ENCODE measurements at places on chromosomes 4 and X. TPM values are rescaled to one million over a fixed set of nuclear protein-coding genes. Genes with fewer than 3 reads are reported as not detected.

Gene ANTXR2
- 16.7 TPM for total RNA-seq

Gene GPC3
- 1.3 TPM for total RNA-seq

Gene PFKFB1
- not detected for total RNA-seq

Gene TMEM271
- total RNA-seq = not detected

Gene CITED1
- total RNA-seq = 1.3 TPM

Gene CLDN22
- total RNA-seq = not detected

Gene XG
- not detected for total RNA-seq

Gene CAMK2D
- total RNA-seq = 49.5 TPM

Gene ATP2B3
- total RNA-seq = not detected

Gene MUC7
- total RNA-seq = not detected

Gene ABRAXAS1
- 2.4 TPM for total RNA-seq

Gene TMPRSS11B
- not detected for total RNA-seq

Gene PAGE5
- total RNA-seq = not detected

Gene DCAF4L1
- 0.13 TPM for total RNA-seq

Gene SMAD1
- total RNA-seq = 7.7 TPM

Gene SYTL4
- 3.8 TPM for total RNA-seq

Gene PHEX
- total RNA-seq = 0.18 TPM

Gene OPRPN
- total RNA-seq = not detected

Gene SPINK2
- total RNA-seq = not detected

Gene PDZD4
- total RNA-seq = 0.33 TPM

Gene MAGEA2B
- not detected for total RNA-seq

Gene ABCE1
- total RNA-seq = 69.5 TPM

Gene HELT
- total RNA-seq = not detected

Gene TEX13B
- not detected for total RNA-seq

Gene PRDM8
- 7.0 TPM for total RNA-seq

Gene TRIM75
- total RNA-seq = not detected

Gene ITM2A
- not detected for total RNA-seq

Gene GYPE
- not detected for total RNA-seq

Gene NCAPG
- 25.2 TPM for total RNA-seq

Gene NPY1R
- total RNA-seq = 0.13 TPM

Gene PRKG2
- total RNA-seq = 0.52 TPM

Gene FAM184B
- not detected for total RNA-seq

Gene FSTL5
- not detected for total RNA-seq

Gene GAGE1
- total RNA-seq = not detected

Gene CENPVL1
- total RNA-seq = not detected

Gene MTNR1A
- not detected for total RNA-seq

Gene MXD4
- 41.7 TPM for total RNA-seq

Gene EVC2
- total RNA-seq = not detected

Gene MAGEA2
- not detected for total RNA-seq

Gene PNMA6A
- not detected for total RNA-seq

Gene AVPR2
- not detected for total RNA-seq

Gene MAGEA1
- not detected for total RNA-seq

Gene KDR
- total RNA-seq = not detected

Gene F8
- 0.03 TPM for total RNA-seq

Gene PTCHD1
- total RNA-seq = not detected

Gene DCLK2
- not detected for total RNA-seq

Gene LUZP4
- not detected for total RNA-seq

Gene FABP2
- not detected for total RNA-seq

All from HT-29 (cell line).